Hindlimb muscle (tissue), 1 donor: ENCODE measurements at places on chromosomes 6 and 20. TPM values are rescaled to one million over a fixed set of nuclear protein-coding genes. Genes with fewer than 3 reads are reported as not detected.

DNA sequence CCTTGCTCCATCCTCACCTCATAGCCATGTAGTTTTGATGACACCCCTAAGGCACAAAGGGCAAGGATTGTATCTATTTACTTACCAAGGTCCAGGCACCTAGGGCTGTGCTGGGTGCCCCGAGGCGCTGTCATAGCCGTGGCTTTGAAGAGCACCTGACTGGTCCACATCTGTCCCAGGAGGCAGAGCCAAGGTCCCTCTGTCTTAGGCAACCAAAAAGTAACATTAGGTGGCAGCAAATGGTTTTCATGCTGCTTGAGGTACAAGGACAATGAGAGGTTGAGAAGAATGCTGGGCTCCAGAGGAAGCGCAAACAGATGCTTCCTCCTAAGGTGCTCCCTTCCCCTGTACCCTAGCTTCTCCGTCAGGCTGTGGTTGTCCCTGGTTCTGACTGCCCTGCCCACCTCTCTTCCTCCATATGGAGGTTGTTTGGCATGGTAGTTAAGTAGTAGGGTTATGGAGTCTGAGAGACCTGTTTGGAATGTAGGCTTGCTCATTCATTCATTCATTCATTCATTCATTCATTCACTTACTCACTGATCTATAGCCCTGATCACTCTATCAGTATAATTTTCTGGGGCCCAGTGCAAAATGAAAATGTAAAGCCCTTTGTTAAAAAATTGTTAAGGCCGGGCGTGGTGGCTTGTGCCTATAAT lies 3.0 kb upstream of the UQCC2 start:
- DNase-seq = no peak

- no peak for DNase-seq
Observed at GRCh38 chr6:11273406-11274065, 41.1 kb upstream of the NEDD9 start.

VSTM2L gene
- 1.7 TPM for polyA plus RNA-seq

WASF1 gene
- 7.7 TPM for polyA plus RNA-seq

- no peak for DNase-seq
Observed at GRCh38 chr20:51703400-51704287, 64.5 kb downstream of the ATP9A start.

DNA sequence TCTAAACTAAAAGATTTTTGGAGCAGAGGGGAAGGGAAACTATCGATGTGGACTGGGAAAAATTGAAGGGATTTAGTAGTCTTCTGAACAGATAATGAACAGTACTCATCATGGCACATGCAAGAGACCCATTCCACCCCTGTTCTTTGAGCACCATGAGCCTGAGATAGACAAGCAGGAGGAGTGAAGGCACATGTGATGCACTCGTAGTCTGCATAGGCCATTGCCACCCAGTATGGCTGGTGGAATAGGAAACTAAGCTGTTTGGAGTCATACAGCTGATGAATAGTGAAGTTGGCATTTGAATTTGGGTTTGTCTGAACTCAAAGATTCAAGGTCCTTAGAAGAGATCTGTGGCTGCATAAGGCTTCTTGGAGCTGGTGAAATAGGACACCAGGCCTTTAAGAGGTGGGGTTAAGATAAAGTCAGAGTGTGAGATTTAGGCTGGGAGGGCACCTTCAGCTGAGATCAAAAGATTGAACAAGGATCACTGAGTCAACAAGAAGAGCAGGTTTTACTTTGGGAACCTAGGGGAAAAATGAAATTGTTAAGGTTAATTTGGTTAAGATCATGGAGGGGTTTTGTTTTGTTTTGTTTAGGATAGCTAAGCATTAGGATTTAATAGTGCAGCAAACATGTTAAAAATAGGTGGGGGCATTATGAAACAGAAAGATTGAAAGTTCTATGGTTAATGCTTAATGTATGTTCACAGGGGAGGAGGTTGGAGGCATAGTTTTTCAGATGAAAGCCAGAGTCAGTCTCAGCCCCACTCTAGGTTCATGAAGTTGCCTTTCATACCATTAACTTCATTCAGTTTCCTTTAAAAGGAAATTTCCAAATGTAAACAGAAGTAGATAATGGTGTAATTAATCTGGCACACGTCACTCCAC lies 148.8 kb downstream of the ARID1B start:
- no peak for DNase-seq

TEAD3 gene
- polyA plus RNA-seq = 74.7 TPM
